ENCODE measurements at places on chromosomes 12 and 14.

- no peak for DNase-seq
Measured at GRCh38 chr12:124727264-124727800, 136.3 kb downstream of the SCARB1 start.

GRCh38 chr12:110689281-110690126, 589 bp upstream of the HVCN1 start:
- DNase-seq = peak; percentile 15

DNA sequence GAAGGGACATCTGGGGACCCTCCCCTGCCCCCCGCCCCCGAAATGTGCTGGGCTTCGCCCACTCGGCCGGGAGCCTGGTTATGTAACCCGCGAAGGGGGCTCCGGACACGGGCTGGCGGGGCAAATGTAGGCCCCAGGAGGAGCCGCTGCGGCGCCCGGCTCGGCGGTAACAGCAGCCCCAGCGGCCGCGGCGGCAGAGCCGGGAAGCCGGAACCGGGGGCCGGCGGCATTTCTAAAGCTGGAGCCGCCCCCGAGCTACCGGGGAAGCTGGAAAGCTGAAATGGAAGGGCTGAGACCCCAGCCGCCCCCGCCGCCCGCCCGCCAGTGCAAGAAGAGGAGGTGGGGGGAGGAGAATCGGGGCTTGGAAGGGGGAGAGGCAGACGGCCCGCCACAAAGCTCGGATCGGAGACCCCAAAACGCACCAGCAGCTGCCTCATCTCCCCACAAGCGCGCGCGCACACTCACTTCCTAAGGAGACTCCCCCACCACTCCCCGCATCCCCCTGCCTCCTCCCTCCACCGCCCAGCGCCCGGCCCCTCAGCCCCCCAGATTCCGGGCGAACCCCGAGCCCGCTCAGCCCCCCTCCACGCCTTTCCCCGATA, 1.5 kb downstream of the KDM2B start:
- peak; percentile 45 for DNase-seq

DNA sequence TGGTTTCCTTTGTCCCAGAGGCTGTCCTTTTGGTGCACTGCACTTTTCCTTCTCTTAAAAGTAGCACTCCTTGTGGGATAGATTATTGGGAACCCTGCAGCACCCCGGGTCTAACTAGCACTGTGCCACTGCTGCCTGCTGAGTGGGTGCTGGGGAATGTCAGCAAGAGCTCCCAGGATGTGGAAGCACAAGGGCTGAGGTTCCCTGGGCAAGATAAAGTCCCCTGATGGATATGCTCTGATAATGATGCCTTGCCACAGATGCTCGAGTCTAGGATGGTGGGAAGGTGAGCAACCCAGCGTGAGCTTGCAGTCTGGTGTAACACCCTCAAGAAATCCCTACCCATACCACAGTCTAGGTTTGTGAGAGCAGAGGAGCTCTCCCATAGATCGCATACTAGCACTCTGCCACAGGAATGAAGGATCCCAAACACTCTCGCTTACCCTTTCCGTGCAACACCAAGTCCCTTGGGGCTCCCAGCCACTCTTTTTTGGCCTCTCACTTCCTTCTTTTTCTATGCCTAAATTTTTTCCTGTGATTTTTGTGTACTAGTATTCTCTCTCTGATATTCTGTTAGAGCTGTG, 32.6 kb downstream of the USP15 start:
- no peak for DNase-seq

- DNase-seq = no peak
Measured at GRCh38 chr14:67267576-67268328, 26.5 kb downstream of the PALS1 start.

- no peak for DNase-seq
Measured at GRCh38 chr12:31206038-31206670, 119.8 kb downstream of the SINHCAF start.

GRCh38 chr12:128905003-128905544, 51.8 kb downstream of the GLT1D1 start:
- DNase-seq = no peak

GRCh38 chr14:72726444-72726843, 167.5 kb downstream of the DPF3 start:
- DNase-seq = no peak

DNA sequence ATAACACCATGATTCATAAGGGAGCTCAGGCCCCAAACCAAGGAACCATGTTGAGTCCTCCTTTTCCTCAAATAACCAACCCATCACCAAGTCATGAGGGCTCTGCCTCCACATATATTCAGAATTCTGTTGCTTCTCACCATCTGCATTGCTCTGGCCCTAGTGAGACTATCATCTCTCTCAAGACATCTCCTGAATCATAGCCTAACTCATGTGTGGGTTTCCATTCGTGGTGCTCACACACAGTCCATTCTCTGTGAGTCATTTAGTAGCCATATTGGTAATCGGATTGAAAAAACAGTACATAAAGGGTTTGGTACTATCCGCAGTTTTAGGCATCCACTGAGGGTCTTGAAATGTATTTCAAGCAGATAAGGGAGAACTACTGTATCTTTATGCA, 5.1 kb upstream of the SLC38A2 start:
- DNase-seq = no peak

- peak; percentile 72 for DNase-seq
Measured at GRCh38 chr12:751192-751998, 984 bp upstream of the WNK1 start.

GRCh38 chr12:14960548-14961465, 594 bp downstream of the ARHGDIB start:
- no peak for DNase-seq

GRCh38 chr12:94867066-94867855, 136.2 kb downstream of the NDUFA12 start:
- no peak for DNase-seq

DNA sequence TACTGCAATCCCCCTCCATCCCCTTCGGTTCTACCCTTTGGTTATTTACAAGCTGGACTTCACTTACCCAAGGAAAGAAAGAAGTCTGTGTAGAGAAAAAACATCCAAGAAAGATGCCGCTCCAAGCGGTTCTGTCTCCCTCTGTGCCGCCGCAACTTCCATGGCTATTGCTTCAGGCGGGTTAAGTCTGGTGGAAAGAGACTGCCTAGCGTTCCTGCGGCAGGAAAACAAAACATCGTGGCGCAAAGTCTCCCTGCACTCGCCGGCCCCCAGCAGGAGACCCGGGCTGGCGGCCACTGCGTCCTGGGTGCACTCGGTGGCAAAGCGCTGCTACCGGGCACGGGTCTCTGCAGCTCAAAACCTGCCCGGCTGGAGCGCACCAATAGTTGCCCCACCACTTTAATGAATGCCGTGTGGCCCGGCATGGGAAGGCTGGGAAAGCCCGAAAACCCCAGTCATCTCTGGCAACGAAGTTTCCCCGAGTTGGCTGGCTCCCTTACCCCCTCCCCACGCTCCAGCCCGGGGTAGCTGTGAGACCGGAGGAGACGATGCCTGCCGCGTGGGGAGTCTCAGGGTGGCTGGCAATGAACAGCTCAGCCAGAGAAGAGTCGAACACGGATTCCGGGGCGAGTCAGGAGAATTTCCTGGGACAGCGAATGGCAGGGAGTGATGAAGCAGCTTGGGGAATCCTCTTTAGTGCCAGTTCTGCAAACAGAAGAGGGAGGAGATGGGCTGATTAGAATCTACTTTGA, 3.5 kb upstream of the KCNK10 start:
- DNase-seq = no peak

DNA sequence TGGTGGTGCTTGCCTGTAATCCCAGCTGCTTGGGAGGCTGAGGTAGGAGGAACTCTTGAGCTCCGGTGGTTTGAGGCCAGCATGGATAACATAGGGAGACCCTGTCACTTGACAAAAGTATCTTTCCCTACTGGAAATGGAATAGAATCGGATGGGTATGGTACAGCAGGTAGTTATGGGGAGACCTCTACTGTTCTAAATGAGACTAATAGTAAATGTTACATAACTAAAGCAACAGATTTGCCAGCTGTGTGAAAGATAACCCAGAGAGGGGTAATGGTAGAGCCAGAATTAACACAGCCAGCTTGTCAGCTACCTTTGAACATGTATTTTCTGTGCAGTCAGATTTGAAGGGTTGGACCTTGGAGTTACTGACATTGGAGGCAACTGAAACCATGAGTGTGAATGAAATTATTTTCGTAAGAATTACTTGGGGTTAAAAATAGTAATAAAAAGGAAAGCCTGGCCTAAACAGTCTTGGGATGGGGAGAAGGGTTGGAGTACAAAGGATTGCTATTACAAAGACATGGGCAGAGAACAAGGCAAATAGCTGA, 21.7 kb upstream of the NUP107 start:
- DNase-seq = no peak

DNA sequence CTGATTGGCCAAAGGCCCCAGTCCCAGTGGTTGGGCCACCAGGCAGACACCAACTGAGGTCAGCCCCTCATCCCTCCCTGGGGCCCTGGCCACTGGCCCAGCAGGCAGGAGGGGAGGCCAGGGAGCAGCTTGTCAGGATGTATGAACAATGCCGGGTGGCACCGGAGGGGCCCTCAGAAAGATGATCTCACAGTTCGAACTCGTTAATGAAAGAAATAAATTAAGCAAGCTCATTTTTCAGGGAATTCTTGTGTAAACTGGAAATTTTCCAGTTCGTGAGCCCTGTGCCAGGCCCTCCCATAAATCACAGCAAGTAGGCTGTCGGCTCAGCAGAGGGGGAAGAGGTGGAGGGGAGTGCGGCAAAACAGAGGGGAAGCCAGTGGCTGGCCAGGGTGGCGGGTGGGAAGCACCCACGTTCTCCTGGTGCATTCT, 177.0 kb upstream of the VASH1 start:
- DNase-seq = no peak

DNA sequence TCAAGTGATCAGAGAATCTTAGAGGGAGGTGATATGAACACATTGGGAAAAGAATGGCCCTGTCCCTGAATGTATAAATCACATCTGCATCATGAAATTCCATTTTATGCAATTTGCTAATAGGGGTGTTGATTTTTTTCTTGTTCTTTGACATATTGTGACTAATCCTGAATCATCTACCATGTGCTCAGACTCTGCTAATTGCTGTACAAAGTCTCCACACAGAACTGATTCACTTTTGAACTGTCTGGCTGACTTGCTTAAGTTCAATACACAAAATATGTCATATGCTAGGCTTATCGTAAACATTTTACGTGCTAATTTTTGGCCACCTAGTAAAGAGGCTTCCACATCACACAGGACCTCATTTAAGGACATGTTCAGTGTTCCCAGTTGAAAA, 2.6 kb downstream of the TMEM132D start:
- DNase-seq = no peak

- no peak for DNase-seq
Measured at GRCh38 chr12:56346675-56347074, 8.0 kb downstream of the IL23A start.

DNA sequence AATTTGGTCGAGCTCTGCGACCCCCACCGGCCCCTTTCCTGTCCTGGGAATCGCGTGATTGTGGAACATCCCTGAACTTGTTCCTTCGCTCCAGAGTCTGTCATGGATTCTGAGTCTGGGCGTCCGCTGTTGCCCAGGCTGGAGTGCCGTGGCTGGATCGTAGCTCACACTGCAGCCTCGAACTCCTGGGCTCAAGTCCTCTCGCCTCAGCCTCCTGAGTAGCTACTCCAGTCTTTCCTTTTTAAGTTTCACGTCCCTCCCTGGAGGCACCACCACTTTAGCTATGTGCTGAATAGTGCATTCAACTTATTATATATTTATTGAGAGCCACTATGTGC, 698 bp downstream of the ACOT6 start:
- no peak for DNase-seq

GRCh38 chr12:87406926-87407325, 622.3 kb downstream of the C12orf50 start:
- no peak for DNase-seq

DNA sequence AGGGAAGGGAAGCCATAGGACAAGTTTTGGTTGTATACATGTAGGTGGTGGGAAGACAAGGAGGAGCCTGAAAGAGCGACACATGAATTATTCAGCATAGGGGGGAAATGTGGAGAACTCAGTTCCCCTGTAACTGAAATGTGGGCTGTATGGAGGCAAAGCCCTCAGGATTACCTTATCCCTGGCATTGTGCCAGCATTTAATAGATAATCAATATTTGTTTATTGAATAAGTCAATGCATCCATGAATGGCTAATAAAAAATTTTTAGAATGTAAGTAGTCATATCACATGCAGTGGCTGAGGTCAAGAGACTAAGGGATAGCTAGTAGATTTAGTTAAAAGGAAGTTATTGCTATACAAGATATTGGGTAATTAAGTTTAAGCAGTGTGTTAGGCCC, 232.4 kb downstream of the SNAPC1 start:
- DNase-seq = no peak

- no peak for DNase-seq
Measured at GRCh38 chr12:53513712-53514410, 6.6 kb upstream of the NPFF start.

DNA sequence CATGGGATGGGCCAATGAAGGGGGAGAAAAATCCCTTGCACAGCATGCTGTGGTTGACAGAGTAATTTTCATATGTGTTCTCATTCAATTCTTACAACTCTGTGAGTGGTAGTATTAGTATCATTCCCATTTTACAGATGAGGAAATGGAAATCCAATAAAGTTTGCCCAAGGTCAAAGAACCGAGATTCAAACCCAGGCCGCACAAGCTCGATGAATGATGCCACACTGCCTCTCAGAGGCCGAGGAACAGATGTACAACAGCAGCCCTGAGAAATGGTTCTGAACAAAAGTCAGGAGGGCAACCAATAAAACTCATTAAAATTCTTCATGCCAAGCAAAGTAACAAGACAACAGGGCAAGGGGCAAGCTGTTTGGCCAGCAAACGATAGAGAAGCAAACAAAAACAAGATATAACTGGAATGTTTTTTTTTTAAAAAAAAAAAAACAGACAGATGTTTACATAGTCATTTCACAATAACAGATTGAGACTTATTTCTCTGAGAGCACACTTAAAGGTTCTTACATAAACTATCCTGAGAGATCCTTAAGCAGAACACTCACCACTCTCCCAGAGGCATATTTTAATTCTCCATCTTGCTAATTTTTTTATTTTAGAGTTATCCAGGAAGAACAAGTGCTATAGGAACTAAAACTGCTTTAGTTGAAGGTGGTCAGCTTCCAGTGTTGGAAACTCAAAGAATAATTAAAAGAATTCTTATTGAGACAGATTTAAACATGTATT, 85.8 kb downstream of the EXOC5 start:
- no peak for DNase-seq

- no peak for DNase-seq
Measured at GRCh38 chr12:123139926-123140675, 10.8 kb downstream of the PITPNM2 start.

DNA sequence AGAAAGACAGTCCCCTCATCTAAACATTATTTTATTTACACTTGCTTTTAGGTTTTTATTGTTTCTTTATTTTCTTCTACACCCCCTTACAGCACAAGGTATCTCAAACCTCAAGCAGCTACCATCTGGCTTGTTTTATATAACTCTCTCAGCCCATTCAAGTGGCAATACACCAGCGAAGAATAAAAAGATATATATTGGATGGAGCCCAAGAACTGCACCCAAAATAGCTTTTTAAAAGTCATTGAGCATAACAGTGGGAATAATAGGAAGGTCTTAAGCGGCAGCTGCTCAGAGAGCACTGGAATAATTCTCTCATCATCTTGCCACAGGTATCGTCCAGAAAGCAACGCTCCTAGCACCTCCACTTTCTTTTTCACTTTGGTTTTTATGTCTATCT, 322.5 kb downstream of the SYT1 start:
- no peak for DNase-seq

- DNase-seq = no peak
Measured at GRCh38 chr12:53579545-53579955, 46.6 kb downstream of the ATF7 start.

- DNase-seq = no peak
Measured at GRCh38 chr14:74568911-74569310, 43.1 kb downstream of the LTBP2 start.
